ENCODE measurements at places on chromosomes 6 and 20.
A peak's percentile ranks its signal among the peaks of the same experiment; 100 is the strongest.

GRCh38 chr20:6060213-6060612, 6.4 kb upstream of the LRRN4 start:
- no peak for DNase-seq

DNA sequence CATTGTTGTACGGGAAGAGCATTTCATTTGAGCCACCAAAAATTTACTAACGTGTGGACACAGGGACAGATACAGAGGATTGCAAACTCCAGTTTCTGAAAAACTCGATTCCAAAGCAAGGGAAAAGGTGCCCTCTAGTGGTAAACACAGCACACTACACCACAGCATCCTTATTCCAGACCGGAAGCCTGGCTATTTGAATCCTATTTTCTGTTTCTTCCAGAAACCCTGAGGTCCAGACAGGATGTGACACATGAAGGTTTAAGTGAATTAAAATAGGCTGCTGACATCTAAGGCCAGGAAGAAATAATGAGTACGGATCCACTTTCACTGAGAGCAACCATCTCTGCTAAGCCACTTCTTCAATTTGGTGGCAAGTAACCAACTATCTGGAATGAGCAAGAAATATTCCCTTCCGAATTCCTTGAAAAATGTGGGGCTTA, 31.8 kb upstream of the GMPR start:
- DNase-seq, result peak; percentile 81

DNA sequence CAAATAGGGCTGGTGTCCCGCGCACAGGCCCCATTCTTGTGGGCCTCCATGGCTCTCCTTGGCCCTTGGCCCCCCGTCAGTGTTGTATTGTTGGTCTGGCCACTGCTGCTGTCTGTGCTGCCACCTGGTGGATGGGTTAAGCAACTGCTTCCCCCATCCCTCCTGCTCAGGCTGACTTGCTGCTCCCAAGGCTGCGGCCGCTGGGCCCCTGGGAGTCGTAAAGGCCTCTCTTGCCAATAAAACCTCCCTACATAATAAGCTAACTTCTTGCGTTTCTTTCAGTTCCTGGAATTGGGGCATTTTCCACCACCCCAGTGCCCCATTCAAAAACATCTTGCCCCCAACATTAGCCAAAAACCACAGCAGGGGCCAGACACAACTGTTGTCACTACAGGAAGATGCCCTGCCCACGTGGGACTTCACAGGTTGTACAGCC, 27.1 kb downstream of the CD83 start:
- DNase-seq, result peak; percentile 88

- no peak for DNase-seq
Observed at GRCh38 chr6:153117986-153118879, 12.8 kb downstream of the RGS17 start.

GRCh38 chr6:54264581-54265272, 43.5 kb upstream of the TINAG start:
- DNase-seq, result no peak

GRCh38 chr6:162973980-162974379, 246.2 kb downstream of the PACRG start:
- no peak for DNase-seq

DNA sequence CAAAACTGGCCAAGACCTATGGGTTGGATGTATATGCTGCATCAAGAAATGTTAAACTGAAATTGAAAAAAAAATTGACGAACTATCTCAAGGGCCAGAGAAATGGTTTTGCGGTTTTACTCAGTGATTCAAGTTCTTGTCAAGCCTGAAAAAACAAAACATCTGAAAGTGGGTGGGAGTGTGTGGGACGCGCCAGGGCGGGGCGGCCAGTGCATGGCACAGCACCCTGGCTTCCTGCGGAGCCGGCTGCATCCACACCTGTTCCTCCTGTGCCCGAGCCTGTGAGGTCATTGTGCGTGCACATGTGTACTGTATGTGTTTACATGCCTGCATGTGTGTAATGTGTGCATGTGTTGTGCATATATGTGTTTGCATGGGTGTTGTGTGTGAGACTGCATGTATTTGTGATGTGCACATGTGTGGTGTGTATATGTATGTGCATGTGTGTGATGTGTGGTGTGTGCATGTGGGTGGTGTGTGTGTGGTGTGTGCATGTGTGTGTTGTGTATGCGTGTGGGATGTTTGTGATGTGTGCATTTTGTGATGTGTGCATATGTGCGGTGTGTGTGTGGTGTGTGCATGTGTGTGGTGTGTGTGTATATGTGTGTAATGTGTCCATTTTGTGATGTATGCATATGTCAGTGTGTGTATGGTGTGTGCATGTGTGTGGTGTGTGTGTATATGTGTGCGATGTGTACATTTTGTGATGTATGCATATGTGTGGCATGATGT, 59.8 kb downstream of the CDH4 start:
- DNase-seq, result no peak

Measured in HTR-8/SVneo (cell line).